ENCODE measurements at places on chromosomes 6 and 20.
A peak's percentile ranks its signal among the peaks of the same experiment; 100 is the strongest.

DNA sequence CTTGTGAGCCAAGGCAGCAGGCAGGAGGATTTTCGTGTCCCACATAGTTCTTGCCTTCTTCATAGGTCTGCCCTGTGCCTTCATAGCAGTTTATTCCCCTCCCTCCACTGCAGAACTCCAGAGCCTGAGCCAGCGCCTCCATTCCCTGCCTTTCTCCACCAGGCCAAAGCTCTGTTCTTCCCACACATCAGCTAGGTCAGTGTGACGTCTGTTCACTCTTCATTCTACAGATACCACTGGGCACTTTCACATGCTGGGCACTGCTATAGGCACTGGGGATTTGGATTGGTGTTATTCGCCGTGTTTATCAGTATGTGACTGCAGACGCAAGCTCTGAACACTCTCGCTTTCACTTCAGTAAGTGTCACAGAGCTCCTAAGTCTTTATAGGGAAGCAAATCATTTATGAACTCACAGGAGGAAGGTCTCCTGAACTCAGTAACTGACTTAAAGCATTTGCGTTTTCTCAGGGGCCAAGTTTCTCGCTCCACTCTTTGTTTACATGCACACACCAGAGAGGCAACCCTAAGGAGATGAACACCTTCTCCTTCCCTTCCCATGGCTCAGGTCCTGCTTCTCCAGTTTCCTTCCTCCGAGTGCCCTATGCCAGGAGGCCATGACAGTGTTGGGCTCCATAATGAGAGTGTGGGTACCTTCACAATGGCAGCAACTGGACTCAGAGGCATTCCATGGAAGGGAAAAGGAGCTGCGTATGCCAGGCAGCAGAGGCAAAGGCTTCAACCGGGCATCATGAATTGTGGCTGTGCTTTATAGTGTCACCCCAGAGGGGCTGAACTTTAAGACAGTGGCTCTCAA, 6.3 kb upstream of the APMAP start:
- no peak for DNase-seq

DNA sequence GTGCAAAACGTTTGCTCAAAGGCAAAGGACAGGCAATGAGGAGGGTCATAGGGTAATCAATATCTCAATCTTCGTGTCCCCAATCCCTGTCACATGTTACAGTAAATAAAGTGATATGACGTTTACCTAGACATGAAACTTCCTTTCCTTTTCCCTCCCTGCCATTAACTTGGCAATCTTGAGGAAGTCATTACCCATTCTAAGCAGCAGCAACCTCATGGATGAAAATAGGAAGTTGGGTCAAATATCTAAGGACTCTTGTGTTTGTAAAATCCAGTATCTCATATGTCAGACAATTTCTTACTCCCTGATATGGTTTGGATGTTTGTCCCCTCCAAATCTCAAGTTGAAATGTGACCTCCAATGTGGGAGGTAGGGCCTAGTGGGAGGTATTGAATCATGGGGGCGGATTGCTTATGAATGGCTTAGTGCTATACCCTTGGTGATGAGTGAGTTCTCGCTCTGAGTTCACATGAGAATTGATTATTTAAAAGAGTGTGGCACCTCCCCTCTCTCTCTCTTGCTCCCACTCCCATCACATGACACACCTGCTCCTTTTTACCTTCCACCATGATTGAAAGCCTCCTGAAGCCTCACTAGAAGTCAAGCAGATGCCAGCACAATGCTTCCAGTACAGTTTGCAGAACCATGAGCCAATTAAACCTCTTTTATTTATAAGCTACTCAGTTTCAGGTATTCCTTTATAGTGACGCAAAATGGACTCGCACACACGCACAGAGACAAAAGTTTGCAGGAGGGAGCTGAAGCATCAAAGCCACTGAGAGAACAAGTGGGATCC, 545.9 kb upstream of the JARID2 start:
- no peak for DNase-seq

- DNase-seq = no peak
These were observed 19.4 kb downstream of the ULBP1 start for GRCh38 chr6:149983145-149983544.

DNA sequence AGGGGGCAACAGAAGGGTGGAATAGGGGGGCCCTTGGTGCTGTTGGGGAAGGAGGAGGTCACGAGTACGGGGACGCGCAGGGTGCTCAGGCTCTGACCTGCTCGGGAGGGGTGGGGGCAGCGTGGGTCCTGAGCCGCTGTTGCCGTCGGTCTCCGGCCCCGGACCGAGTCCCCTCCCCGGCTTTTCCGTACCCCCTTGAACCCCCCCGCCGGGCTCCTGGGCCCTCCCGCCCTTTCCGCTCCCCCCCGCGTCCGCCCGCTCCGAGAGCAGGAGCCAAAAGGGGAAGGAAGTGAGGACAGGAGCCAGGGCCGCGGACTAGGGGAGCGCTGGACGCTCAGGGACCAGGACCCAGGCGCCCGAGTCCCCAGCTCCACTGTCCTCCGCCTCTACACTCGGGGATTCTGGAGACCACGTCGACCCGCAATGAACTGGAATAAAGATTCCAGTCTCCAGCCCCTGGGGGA, at the start of gene RGL2:
TSS of gene RGL2 (minus strand) at position 170 of the 464 bp plus-strand sequence. CDS start 332 bp downstream, outside the sequence.
- peak; percentile 58 for DNase-seq

- no peak for DNase-seq
These were observed 4.5 kb downstream of the TMEM14A start for GRCh38 chr6:52675372-52675771.

DNA sequence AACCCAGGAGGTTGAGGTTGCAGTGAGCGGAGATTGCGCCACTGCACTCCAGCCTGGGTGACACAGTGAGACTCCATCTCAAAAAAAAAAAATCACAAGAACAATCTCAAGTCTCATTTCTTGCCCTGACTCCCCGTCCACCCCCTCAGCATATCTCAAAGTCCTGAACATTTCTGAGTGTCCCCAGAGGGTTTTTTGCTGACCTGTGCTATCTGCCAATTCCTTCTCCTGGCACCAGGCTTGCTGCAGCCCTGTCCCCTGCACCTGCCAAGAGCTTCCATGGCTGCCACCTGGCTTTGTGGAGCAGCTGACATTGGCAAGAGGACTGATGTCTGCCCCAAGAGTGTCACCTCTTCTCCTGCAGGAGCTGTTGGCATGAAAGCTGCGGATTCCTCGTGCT, 54.9 kb upstream of the PTPRT start:
- no peak for DNase-seq

- DNase-seq = no peak
These were observed 39.3 kb upstream of the HIVEP1 start for GRCh38 chr6:11972806-11973205.

DNA sequence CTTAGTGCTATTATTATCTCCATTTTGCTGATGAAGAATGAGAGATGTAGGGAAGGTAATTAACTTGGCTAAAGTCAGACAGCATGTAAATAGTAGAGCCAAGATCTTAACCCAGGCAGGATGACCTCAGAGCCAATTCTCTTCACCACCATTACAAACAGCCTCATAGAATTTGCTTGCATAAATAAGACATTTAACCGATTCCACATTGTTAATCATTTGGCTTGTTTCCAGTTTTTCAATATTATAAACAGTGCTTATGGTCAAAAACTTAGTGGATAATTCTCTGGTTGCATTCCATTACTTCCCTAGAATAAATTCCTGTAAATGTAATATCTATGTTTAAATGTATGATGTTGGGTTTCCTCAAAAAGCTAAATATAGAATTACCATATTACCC, 19.1 kb upstream of the PRDM1 start:
- DNase-seq = no peak

DNA sequence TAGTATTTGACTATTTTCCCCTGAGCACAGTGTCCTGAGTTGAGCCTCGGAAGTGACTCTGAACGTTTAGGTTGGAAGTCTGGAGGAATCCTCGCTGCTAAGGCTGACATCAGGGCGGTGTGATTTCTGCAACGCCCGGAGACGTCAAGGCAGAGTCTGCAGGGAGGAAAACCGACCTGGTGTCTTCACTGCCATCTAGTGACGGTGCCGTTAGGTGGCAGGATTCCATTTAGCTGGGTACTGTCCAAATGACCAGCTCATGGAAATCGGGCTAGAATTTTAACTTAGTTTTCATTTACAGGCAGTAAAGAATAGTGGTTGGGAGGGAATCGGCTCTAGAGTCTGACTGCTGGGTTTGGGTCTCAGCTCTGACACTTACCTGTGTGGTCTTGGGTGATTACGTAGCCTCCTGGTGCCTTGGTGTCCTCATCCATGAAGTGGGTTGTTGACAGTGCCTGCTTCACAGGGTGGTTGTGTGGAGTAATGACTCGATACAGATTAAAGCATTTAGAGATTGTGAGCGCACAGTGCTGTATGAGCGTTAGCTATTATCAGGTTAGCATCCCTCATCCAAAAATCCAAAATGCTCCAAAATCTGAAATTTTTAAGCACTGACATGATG, 35.0 kb downstream of the FOXF2 start:
- no peak for DNase-seq

DNA sequence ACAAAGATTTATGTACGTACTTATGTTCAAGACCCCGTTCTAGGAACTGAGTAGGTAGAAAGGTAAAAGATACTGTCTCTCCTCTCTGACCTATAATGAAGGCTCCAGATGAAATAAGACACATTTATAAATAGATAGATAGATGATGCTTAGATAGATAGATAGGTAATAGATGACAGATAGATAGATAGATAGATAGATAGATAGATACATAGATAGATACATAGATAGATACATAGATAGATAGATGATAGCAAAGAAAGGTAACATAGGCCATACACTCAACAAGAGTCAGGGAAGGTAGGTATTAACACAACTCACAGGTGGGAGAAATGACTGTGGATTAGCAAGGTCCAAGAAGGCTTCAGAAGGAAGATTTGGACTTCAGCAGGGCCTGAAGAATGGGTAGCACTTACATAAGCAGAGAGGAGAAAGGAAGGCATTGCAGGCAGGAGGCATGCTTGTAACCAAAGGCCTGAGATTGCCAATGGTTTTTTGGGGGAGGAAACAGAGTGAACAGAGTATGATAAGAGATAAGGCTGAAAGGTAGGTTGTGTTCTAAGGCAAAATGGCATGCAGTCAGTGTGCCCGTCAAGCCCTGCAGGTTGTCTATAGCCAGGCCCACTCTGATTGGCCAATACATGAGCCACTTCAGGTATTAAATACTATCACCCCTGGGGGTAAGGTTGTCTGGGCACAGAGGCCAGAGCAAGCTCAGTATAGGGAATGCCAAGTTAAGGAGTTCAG, 7.7 kb upstream of the MYB start:
- no peak for DNase-seq

- no peak for DNase-seq
These were observed 42.1 kb downstream of the PLCB4 start for GRCh38 chr20:9110916-9111432.

DNA sequence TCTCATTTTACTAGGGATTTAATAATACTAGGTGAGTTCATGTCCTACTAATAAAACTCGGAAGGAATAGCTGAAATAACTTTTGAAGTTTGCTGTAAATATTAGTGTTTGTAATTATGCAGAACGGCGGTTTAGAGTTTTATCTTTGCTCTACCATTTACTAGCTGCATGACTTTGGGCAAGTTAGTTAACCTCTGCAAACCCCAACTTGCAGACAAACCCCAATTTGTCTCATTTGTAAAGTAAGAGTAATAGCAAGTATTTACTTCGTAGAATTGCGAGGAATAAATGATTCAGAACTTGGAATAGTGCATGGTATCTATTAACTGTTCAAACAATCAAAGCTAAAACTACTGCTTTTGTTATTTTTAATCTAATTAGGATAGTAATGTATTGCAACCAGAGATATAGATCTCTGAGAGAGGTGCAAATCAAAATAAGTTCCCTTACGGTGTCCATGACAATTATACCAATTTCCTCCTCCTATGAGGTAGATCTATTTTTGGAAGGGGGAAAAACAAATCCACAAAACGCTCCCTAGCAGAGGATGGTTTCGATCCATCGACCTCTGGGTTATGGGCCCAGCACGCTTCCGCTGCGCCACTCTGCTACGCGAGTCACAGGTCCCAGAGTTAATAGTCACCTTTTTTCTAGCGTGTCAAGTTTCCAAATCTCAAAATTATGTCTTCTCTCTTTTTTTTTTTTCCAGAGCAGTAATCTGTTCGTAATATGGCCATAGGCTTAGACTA, 35.1 kb upstream of the BTN3A2 start:
- no peak for DNase-seq

- no peak for DNase-seq
These were observed 44.1 kb upstream of the EDN1 start for GRCh38 chr6:12245763-12246718.

DNA sequence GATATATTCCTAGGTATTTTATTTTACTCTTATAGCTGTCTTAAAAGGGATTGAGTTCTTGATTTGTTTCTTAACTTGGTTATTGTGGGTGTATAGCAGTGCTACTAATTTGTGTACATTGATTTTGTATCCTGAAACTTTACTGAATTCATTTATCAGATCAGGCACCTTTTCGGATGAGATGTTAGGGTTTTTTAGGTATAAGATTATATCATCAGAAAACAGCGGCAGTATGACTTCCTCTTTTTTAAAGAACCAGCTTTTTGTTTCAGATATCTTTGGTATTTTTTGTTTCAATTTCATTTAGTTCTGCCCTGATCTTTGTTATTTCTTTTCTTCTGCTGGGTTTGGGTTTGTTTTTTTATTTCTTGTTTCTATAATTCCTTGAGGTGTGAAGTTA, 382.4 kb upstream of the ADGRB3 start:
- DNase-seq = no peak

DNA sequence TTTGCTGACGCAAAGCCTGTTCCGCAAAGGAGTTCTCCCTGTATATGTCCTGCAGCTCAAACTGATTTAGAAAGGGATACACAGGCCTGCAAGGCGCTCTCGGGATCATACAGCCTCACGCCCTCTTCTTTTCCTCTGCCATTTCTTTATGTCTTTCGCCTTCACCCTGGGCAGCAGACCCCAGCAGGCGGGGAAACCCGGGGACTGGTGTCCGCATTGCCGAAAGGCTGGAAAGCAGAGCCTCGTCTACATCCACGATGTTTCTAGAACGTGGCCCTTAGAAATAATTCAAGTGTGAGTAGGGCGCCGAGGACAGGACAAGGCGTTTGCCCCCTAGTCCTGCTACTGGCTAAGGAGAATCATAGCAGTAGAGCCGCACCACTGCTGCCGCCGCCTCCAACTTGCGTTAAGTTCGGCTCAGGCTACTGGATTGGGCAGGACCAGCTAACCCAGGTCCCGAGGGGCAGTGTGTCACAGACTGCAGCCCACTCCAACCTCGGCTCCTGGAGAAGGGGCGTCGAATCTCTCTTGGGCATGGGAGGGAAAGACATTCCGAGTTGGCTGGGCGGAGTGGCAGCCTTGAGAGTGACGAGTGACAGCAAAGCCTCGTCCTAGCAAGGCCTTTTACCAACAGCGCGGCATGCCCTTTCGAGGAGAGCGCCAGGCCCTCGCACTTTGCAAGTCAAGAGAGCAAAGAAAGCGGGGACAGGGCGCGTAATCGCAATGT, 2.6 kb upstream of the TBX18 start:
- no peak for DNase-seq
